Activated naive CD8-positive, alpha-beta T cell treated with anti-CD3 and anti-CD28 coated beads, Interleukin-2, amount 10 ng/mL, durations not matched to agents 7 days and 5 days (primary cell): ENCODE measurements at places on chromosomes 1 and 21. TPM values are rescaled to one million over a fixed set of nuclear protein-coding genes. Genes with fewer than 3 reads are reported as not detected.

DNA sequence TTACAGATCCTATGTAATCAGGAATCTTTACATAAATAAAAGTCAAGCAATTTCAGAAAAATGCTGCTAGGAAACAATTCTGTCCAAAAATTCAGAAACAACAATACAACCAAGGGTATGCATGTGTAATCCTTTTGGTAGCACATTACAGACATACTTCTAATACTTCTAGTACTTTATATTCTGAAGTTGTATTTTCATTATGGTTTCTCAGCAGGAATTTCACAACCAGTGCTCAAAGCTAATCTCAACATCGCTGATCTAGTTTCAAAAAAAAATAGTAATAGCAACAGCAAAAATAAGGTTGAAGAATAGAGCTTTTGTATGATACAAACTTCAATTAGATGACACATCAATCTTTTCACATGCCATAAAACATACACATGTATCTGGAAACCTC is 545.2 kb downstream of the LTN1 start:
- H3K4me1 ChIP-seq: no peaks in the 10 kb centered on the region
- H3K27ac ChIP-seq: no peak overlapping the region
- no peaks in the 10 kb centered on the region for H3K36me3 ChIP-seq
- no peak overlapping the region for H3K4me3 ChIP-seq
- DNase-seq: no peak

GRCh38 chr1:109818271-109818987 is 54.7 kb upstream of the EPS8L3 start:
- no peak overlapping the region for H3K4me3 ChIP-seq
- DNase-seq: no peak
- H3K36me3 ChIP-seq: peaks cover 5% of the 10 kb centered on the region

DNA sequence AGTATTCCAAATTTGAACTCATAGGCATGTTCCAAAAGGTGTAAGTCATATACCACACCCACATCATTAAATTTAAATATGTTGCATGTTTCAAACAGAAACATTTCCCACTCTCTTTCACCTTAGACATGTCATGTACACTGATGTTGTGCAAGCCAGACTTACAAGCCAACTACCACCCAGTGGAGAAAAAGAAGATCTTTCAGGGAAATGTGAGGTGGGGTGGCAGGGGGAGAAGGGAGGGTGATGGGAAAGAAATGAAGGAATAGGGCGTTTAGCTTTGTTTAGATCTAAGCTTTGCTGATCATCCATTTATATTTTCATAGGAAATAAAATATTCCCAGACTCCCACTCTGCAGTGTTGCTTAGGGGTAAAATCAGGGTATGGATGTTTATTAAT is 1.6 kb downstream of the NEGR1 start:
- H3K27ac ChIP-seq: no peak overlapping the region
- H3K4me3 ChIP-seq: peak overlapping the region; percentile 72
- H3K27me3 ChIP-seq: peaks cover 20% of the 10 kb centered on the region
- peaks cover 13% of the 10 kb centered on the region for H3K4me1 ChIP-seq
- no peaks in the 10 kb centered on the region for H3K36me3 ChIP-seq
- DNase-seq: no peak

- no peaks in the 10 kb centered on the region for H3K36me3 ChIP-seq
- H3K4me3 ChIP-seq: no peak overlapping the region
- H3K4me1 ChIP-seq: peaks cover 6% of the 10 kb centered on the region
Observed at GRCh38 chr1:39946216-39946615, 8.7 kb upstream of the MFSD2A start.

- peaks cover 11% of the 10 kb centered on the region for H3K27me3 ChIP-seq
- H3K4me3 ChIP-seq: no peak overlapping the region
- H3K36me3 ChIP-seq: no peaks in the 10 kb centered on the region
- DNase-seq: no peak
- no peaks in the 10 kb centered on the region for H3K4me1 ChIP-seq
Observed at GRCh38 chr1:14745789-14746188, 147.3 kb downstream of the KAZN start.

DNA sequence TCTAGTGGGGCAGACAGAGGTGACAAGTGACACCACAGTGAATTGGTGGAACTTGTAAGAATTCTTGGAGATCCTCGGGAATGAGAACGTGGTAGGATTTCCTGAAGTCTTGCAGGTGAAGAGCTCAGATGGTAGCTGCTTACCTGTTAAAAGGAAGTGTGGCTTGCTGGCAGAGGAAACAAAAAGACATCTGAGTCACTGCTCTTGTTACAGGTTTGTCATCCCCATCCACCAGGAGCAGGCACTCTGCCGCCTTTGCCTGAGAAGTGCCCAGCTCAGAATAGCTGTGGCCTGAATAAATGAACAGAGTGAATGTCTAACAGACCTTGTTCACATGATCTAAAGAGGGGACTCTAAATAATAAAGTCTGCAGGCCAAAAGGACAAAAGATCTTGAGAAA is 12.3 kb upstream of the ZSCAN20 start:
- no peaks in the 10 kb centered on the region for H3K36me3 ChIP-seq
- no peak for DNase-seq
- H3K4me1 ChIP-seq: peaks cover 10% of the 10 kb centered on the region

Gene GJA9
- total RNA-seq: not detected

Gene EPS8L3
- not detected for total RNA-seq

Gene C1orf167
- total RNA-seq: not detected
